Activated CD8-positive, alpha-beta T cell treated with anti-CD3 and anti-CD28 coated beads for 36 hours (primary cell): ENCODE measurements at places on chromosomes 3 and 15. TPM values are rescaled to one million over a fixed set of nuclear protein-coding genes. Genes with fewer than 3 reads are reported as not detected.

FBXL22 gene
- 0.34 TPM for total RNA-seq

RNU5B-1 gene
- not detected for total RNA-seq

GPR171 gene
- total RNA-seq = 91.8 TPM

SOX14 gene
- not detected for total RNA-seq

SLC28A2 gene
- not detected for total RNA-seq

IFT80 gene
- total RNA-seq = 10.4 TPM

CCR1 gene
- 0.67 TPM for total RNA-seq

TEX55 gene
- total RNA-seq = not detected

TRIP4 gene
- total RNA-seq = 17.3 TPM
